ENCODE measurements at places on chromosomes 3 and 15.

DNA sequence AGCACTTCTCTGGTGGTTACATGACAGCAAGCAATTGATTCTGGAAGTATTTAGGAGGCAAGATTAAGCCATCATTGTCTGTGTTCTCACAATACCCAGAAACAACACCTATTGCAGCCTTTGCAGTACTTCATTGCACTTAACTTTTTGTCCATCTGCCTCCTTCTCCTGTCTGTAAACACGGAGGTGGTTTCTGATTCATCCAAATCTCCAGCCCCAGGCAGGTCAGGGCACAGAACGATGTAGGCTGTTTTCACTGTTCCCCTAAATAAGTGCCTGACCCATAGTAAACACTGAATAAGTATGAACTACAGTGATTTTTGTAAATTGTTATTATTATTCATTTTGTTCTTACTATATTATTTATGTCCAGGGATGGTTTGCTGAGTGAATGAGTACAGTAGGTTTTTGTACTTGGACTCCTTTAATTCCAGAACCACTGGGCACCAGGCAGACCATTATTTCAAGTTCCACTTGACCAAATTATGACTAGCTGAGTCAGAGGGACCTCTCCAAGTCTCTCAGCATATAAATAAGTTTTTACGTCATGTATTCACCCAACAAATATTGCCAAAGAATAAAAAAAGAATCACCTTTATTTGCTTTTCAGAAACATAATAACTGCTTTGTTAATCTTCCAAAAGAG, 283.3 kb upstream of the TRIM42 start:
- DNase-seq = no peak

DNA sequence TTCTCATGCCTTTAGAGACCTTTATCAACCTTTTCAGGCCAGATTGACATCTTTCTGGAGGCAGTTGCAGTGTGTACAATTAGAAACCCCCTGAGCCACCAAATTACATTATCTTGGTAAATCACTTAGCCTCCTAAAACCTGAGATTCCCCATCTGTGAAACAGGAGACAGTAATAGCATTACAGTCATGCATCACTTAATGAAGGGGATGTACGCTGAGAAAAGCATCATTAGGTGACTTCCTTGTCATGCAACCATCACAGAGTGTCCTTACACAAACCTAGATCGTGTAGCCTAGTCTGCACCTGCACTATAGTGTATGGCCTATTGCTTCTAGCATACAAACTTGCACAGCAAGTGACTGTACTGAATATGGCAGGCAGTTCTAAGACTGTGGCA, 400.8 kb upstream of the CNTN3 start:
- DNase-seq = no peak

DNA sequence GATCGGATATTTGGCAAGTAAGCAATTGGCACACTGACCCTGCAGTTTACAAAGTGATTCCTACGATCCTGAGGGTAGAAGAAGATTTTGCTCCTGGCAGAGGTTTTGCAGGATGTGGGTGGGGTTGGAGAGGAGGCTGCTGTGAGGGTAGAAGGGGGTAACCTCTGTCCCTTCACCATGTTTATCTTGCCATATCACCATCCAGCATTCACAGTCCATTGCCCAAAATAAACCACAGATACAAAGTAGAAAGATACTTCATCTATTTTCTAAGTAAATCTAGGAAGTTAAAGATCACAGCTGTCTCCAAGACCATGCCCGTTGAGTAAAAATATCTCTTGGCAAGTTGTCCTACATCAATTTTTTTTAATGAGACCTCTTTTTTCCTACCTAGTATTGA, 51.6 kb downstream of the LIPC start:
- DNase-seq = no peak

DNA sequence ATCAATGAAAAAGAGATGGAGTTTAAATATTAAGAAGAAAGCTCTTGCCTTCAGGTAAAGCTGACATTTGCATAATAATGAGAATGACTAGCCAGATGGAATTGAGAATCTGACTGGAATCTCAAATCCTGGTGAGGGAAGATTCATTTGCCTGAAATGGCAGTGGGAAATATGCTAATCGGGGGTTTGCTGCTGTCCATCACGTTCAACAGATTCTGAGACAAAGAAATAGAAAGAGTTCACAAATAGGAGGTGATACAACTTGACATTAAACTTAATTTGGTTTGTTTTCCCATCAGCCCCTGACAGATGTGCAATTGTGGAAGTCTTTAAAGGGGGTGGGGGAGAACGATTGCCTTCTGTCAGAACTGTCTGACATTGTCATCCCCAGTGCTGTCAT, 347.4 kb downstream of the PDCD6IP start:
- DNase-seq = no peak

- no peak for DNase-seq
These were observed 17.4 kb upstream of the SECISBP2L start for GRCh38 chr15:49063402-49064280.

DNA sequence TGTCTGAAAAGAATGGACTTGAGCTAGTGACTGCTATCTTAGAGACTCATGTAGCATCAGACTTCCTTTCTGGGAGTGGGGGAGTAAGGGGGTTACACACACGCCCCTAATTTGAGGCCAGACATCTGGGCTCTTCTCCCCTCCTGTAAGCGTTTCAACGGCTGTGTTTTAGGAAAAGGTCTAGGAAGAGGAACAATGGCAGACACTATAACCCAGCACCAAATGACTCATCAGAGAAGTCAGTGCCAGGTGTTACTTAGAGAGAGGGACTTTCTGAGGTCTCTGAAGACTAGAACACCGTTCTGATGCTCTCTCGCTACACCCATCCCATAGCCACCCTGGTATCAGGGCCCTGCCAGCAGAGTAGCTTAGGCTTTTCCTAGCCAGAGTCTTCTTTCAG, 65.5 kb downstream of the SSUH2 start:
- no peak for DNase-seq

DNA sequence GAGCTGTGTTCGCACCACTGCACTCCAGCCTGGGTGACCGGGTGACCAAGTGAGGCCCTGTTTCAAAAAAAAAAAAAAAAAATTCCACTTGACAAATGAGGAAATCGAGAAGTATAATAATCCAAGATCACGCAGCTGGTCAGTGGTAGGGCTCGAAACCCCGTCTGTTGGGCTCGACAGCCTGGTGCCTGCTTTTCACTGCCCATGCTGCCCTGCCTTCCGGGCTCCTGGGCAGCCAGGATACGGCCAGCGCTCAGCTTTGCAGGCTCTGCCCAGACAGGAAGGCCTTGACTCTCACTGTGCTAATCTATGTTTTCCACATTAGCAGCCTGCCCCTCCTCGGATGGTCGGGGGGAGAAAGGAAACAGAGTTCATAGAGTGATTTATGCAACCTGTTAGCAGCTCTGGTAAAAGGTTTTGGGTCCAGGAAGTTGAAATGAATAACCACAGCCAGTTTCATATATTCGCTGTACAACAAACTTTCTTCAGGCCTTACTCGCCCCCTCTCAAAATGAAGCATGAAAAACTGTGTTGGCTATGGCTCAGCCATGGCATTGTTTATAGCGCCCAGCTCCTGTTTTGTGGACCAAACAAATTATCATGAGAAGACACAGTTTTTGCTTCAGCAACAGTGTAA, 108.8 kb downstream of the XXYLT1 start:
- no peak for DNase-seq
